Activated CD4-positive, alpha-beta T cell treated with anti-CD3 and anti-CD28 coated beads, Interleukin-2, Interleukin-4, amounts not matched to agents 100 ng/mL and 50 ng/mL, durations not matched to agents 16 hours and 8 hours (primary cell): ENCODE measurements at places on chromosomes 2 and 18.

DNA sequence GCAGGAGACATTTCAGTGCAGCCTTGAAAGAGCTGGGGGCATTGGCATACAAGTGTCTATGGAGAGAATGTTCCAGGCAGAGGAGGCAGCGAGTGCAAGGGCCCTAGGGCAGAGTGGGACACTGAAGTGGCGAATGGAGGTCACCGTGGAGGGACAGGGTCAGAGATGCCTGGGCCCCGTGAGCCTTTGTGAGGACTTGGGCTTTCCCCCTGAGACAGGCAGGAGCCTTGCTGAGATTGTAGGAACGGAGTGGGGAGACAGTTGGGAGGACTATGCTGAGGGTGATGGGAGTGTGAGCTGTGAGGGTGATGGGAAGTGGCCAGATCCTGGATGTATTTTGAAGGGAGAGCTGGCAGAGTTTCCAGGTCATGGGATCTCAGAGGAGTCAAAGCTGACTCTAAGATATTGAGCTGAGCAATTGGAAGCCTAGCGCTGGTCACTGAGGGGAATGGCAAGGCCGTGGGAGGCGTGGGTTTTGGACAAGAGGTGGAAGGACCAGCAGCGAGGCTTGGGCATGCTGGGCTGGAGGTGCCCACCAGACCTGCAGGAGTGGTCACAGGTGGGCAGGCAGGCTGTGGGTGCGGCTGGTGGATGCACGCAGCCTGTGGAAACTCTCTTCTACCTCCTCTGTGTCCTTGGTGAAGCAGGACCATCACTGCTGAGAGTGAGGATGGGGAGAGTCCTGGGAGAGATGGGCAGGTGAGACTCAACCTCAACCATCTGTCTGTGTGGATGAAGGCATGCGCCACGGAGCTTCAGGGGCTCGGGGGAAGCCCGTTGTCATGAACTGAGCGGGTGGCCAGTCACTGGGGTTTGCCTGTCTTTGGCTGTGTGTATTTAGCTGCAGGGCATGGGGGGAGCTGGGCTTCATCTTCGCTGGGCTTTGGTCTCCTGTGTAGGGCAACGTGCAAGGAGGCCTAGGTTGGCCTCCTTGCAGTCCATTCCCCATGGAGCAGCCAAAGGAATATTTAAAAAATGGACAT is 241.2 kb upstream of the HS6ST1 start:
- no peak for DNase-seq

GRCh38 chr2:159086342-159086741 is 117.9 kb downstream of the TANC1 start:
- DNase-seq, result no peak

GRCh38 chr2:51220606-51221005 is 188.7 kb upstream of the NRXN1 start:
- DNase-seq, result no peak

DNA sequence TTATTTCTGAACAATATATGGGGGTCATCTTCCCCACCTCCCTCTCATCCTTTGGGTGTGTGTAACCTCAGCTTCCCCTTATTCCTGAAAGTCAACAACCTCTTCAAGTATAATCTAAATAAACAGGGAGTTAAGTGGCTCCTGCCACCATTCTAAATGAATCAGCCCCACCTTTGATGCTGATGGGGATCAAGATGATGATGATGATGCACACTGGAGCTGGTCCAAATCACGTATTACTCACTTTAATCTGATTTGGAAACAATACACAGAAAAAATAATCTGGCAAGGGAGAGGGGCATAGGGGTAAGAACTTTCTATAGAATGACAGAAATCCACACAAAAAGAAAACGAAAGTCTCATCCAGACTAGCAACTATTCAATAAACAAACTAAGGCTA is 7.1 kb downstream of the ACVR1 start:
- peak; percentile 22 for DNase-seq

- DNase-seq, result no peak
These were observed 194.9 kb upstream of the HDAC4 start for GRCh38 chr2:239595726-239596125.

DNA sequence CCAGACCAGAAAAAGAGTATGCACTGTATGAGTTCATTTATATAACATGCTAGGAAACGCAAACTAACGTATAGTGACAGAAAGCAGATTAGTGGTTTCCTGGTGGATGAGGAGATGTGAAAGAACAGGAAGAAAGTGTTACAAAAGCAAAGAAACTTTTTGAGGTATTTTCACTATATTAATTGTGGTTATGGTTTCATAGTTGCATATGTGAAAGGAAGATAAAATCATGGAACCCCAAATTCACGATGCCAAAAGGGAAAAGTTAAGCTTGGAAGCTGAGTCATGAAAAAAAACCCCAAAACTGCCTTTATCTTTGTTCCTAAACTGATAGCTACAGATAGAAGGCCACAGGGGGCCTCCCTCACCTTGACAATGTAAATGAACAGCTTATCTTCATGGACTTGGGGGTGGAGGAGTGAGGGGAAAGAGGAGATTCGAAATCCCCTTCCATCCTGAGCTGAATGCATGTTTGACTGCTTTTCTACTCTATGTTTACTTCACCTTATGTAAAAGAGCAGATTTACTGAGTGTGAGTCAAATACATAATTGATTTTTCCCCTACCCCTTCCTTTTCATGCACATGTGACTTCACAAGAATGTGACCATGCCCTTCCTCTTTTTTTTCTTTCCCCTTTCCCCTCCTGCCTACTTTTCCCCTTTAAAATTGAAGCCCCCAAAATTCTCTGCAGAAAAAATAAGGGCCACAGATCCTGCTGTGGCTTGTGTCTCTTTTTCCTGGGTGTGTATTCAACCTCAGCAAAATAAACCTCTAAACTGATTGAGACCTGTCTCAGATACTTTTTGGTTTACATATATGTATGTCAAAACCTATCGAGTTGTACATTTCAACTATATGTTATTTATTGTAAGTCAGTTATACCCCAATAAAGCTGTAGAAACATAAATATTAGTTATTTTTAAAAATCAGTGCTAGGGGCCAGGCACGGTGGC is 100.1 kb upstream of the TLK1 start:
- DNase-seq, result peak; percentile 50

GRCh38 chr2:25316101-25316500 is 25.6 kb downstream of the DNMT3A start:
- DNase-seq, result no peak

DNA sequence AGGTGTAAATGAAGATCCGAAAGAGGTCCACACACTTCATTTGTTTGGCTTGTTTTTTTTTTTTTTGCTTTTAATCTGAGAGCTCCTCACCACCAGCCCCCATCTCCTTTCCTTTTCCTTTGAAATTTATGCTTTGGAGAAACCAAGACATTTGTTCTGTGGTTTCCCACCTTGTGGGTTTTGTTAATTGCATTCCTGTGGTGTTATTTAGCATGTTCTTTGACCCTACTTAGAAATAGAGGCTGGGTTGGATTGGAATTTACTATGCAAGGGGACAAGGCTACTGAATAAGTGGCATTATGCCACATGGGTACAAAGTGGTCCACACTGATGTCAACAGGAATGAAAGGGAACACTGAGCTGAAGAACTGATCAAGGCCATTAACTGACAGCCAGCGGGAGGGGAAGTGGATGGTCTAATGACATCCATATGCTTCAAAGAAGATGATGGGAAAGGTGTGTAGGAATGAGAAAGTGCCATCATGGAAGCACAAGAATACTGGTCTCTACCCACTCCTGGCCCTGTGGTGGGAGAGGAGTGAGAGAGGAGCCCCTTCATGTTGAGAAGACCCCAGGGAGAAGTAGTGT is 8.9 kb downstream of the CCL20 start:
- no peak for DNase-seq

GRCh38 chr2:199784512-199784911 is 66.5 kb downstream of the FTCDNL1 start:
- DNase-seq, result no peak

DNA sequence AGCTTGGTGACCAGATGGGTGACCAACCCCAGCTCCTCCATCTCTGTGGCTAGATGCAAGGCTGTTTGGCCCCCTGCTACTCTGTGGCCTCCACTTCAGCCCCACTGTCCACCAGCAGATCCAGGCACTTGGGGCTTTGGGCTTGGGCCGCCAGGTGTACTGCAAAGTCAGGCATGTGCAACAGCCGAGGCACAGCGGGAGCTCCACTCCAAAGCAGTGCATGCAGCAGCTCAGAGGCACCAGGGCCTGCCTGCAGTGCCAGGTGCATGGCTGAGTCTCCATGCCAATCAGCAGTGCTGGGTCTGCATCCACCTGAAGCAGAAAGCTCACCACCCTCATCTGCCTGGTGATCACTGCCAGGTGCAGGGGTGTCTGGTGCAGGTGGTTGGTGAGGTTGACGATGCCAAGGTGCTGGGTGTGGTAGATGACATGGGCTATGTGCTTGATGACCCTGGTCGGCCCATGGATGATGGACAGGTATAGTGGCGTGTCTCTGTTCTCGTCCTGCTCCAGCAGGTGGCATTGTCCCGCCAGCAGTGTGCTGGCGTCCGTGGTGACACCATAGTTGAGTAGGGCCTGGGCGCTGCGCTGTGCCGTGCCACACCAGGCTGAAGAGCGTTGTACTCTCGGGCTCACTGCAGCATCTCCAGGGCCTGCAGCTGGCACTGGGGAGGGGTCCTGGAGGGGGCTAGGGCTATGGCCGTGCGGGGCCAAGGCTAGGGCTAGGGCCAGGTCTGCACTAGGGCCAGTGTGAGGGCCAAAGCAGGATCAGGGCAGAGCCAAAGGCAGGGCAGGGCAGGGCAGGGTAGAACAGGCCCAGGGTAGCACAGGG is 1.0 kb upstream of the ANKRD62 start:
- DNase-seq, result peak; percentile 45

GRCh38 chr18:56627991-56628390 is 10.4 kb downstream of the TXNL1 start:
- DNase-seq, result no peak

DNA sequence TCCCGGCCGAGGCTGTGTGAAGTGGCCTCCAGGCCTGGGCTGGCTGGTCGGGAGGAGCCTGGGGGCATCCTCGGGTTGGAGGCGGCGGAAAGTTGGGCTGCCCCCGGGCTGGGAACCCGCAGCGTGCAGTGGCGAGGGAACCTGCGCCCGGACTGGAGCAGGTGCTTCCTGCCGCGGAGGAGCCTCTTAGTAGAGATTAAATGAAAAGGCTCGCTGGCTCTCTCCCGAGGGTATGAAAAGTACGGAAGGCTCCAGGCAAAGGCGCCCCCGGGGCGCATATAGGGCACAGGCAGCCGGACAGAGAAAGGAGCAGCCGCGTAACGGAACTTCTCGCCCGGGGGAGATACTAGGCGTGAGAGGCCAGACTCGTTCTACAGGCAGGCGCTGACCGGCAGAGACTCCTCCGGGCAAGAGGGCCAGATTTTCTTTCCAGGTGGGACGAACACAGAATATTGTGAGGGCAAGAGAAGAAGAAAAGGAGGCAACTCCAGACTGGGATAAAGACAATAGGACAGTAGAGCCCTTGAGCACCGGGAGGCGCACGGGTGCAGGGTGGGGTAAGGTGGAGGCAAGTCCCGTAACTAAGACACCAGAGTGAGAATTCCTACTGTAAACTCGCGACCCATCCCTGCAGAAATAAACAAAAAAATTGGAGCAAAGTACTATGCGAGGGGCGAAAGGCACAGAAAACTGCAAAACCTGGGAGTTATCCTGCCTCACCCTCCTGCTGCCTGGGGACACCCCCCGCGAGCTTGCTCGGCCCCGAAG is 816 bp downstream of the CDH2 start:
- no peak for DNase-seq
